ENCODE measurements at places on chromosomes 16 and 17. TPM values are rescaled to one million over a fixed set of nuclear protein-coding genes. Genes with fewer than 3 reads are reported as not detected.
A peak's percentile ranks its signal among the peaks of the same experiment; 100 is the strongest.

Gene SPATA32
- 0.21 TPM for total RNA-seq

Gene TPSAB1
- not detected for total RNA-seq

Gene KRT33A
- not detected for total RNA-seq

Gene NECAB2
- not detected for total RNA-seq

Gene GUCY2D
- not detected for total RNA-seq

Gene CACNB1
- 22.0 TPM for total RNA-seq

DNA sequence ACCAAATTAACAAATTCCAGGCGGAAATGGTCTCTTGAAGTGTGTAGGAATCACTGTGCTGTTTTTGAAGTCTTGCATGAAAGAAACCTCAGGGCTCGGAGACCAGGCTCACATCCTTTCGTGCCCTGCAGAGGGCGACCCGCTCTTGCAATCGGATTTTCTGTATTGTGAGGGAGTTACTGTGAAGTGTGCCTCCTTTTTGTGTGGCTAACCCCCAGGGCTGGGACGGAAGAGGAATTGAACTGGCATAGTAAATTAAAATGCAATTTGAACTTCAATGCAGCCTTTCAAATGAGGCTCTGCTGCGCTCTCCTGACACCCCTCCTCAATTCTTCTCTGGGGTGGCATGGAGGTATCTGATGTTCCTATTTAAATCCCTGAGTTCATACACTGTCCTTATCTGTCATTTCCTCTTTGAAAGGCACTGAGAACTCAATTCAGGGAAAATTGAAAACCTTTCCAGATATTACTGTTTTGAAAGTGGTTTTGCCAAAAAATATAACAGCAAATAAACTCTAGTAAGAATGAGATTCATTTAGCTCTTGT is 51.5 kb upstream of the MGAT5B start:
- H3K27ac ChIP-seq: no peak overlapping the region
- DNase-seq: peak; percentile 22
- peaks cover 7% of the 10 kb centered on the region for H3K4me1 ChIP-seq
- H3K36me3 ChIP-seq: no peaks in the 10 kb centered on the region

- peaks cover 55% of the 10 kb centered on the region for H3K4me1 ChIP-seq
- no peak for DNase-seq
- H3K27me3 ChIP-seq: no peaks in the 10 kb centered on the region
- H3K27ac ChIP-seq: peak overlapping the region; percentile 45
- no peak overlapping the region for H3K4me3 ChIP-seq
Observed at GRCh38 chr16:27320261-27321012, 6.7 kb downstream of the IL4R start.

GRCh38 chr17:49566668-49567071 is 9.0 kb upstream of the NXPH3 start:
- no peak for DNase-seq
- H3K4me3 ChIP-seq: no peak overlapping the region
- H3K4me1 ChIP-seq: peaks cover 7% of the 10 kb centered on the region
- no peak overlapping the region for H3K27ac ChIP-seq

GRCh38 chr17:71500761-71501555 is 619.9 kb upstream of the SOX9 start:
- no peak overlapping the region for H3K4me3 ChIP-seq
- no peaks in the 10 kb centered on the region for H3K36me3 ChIP-seq
- H3K27ac ChIP-seq: no peak overlapping the region

GRCh38 chr16:50280932-50281331 is 14.6 kb downstream of the ADCY7 start:
- no peak for DNase-seq
- H3K4me1 ChIP-seq: peaks cover 95% of the 10 kb centered on the region
- H3K36me3 ChIP-seq: no peaks in the 10 kb centered on the region
- H3K27me3 ChIP-seq: no peaks in the 10 kb centered on the region
- H3K4me3 ChIP-seq: peak overlapping the region; percentile 56
- H3K27ac ChIP-seq: peak overlapping the region; percentile 59

- DNase-seq: no peak
- H3K4me3 ChIP-seq: no peak overlapping the region
- H3K27ac ChIP-seq: peak overlapping the region; percentile 89
- no peaks in the 10 kb centered on the region for H3K36me3 ChIP-seq
Observed at GRCh38 chr17:17749025-17749772, 67.9 kb downstream of the RAI1 start.

DNA sequence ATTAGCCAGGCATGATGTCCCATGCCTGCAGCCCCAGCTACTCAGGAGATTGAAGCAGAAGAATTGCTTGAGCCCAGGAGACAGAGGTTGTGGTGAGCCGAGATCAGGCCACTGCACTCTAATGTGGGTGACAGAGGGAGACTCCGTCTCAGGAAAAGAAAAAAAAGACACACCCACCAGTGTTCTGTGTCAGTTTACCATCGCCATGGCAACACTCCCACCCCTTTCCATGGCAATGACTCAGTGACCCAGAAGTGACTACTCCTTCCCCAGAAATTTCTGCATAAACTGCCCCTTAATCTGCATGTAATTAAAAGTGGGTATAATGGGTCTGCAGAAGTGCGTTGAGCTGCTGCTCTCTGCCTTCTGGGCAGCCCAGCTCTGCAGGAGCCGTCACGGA is 4.0 kb upstream of the ZC3H18 start:
- peaks cover 16% of the 10 kb centered on the region for H3K4me1 ChIP-seq
- H3K27me3 ChIP-seq: no peaks in the 10 kb centered on the region
- DNase-seq: no peak
- H3K36me3 ChIP-seq: no peaks in the 10 kb centered on the region
- no peak overlapping the region for H3K27ac ChIP-seq
- H3K4me3 ChIP-seq: no peak overlapping the region

DNA sequence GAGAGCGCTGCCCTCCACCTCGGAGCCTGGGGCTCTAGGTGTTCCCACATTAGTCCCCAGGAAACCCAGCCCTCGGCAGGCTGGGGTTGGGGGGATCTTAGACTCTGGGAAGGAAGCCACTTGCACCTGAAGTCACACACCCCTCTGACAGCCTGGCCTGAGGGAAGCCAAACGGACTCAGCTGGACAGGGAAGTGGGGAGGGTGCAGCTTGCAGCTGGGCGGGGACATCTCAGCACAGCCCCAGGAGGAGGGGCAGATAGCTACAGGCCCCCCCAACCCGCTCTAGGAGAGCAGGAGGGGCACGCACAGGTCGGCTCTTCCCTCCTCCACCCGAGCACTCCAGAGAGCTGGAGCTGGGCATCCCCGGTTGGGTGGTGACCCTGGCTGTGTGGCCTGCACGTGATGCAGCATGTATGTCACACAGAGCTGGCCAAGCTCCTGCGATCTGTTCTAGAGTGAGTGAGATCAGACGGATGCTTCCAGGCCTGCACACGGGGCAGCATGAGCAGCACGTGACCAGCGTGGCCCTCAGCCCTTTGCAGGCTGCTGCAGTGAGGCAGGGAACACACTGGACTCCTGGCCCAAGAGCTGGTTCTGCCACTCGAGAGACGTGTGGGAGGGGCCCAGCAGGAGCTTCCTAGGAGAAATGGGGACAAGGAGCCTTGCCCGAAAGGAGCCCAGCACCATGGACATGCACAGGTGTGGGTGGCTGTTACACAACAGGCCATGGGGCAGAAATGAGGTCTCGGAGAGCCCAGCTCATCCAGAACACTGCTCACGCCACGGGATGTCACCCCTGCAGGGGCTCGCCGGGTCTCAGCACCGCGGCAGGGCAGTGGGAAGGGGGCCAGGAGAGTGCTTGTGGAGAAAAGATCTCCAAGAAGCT is 15.4 kb downstream of the KIFC3 start:
- no peaks in the 10 kb centered on the region for H3K4me1 ChIP-seq
- no peaks in the 10 kb centered on the region for H3K36me3 ChIP-seq
- H3K4me3 ChIP-seq: no peak overlapping the region
- H3K27ac ChIP-seq: no peak overlapping the region

GRCh38 chr17:55769625-55770000 is 18.8 kb downstream of the PCTP start:
- H3K4me1 ChIP-seq: no peaks in the 10 kb centered on the region
- H3K27ac ChIP-seq: no peak overlapping the region
- DNase-seq: no peak
- H3K4me3 ChIP-seq: no peak overlapping the region
- no peaks in the 10 kb centered on the region for H3K27me3 ChIP-seq

DNA sequence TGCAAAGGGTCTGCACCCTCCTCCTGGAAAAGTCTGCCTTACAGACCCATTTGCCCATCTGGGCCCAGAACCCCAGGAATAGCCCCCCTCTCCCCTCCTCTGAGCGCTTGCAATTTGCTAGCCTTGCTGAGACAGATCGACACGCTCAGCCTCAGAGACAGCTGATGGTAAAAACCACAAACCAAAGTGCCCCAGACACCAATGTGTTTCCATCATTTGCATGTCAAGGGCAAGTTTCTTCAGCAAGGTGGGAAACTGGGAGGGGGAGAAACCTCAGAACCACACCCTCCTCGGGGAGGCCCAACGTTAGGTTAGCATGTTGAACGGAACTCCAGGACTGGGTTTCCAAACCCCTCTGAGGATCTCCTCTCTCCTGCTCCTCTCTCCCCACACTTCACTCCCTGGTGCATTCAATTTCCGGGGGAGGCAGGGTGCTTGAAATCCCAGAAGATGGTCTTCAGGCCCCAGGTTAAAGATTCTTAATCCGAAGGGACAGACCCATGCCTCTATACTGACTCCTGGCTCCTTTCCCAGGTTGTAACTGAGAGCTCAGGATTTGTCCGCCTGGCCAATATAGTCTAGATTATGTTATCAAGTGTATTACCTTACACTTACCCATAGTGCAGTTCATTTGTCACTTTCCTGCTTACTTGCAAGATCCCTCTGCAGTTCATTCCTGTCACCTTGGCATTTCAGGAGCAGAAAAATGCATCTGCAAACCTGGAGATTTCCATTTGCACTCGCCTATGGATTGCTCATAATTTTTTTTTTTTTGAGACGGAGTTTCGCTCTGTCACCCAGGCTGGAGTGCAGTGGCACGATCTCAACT is 1.3 kb upstream of the CUEDC1 start:
- no peaks in the 10 kb centered on the region for H3K27me3 ChIP-seq
- H3K4me1 ChIP-seq: peaks cover 14% of the 10 kb centered on the region
- peak; percentile 38 for DNase-seq
- H3K4me3 ChIP-seq: peak overlapping the region; percentile 54
- H3K27ac ChIP-seq: no peak overlapping the region

DNA sequence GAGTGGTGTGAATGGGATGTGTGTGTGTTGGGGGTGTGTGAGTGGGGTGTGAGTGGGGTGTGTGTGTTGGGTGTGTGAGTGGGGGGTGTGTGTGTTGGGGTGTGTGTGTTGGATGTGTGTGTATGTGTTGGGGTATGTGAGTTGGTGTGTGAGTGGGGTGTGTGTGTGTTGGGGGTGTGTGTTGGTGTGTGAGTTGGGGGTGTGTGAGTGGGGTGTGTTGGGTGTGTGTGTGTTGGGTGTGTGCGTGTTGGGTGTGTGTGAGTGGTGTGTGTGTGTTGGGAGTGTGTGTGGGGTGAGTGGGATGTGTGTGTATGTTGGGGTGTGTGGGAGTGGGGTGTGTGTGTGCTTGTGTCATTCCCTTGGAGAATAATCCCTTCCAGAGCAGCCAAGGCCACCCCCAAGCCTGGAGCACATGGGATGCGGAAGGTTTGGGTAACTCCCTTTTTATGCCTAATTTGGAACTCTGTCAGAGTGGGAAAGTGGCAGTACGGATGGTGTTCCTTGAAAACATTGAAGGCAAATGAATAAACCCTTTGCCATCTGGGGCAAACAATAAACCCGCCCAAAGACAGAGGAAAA is 14.3 kb downstream of the RNF213 start:
- H3K36me3 ChIP-seq: peaks cover 21% of the 10 kb centered on the region
- H3K27ac ChIP-seq: no peak overlapping the region
- peaks cover 22% of the 10 kb centered on the region for H3K4me1 ChIP-seq
- H3K27me3 ChIP-seq: no peaks in the 10 kb centered on the region

GRCh38 chr17:81230043-81230820 is 7.5 kb upstream of the CEP131 start:
- H3K4me1 ChIP-seq: no peaks in the 10 kb centered on the region
- DNase-seq: no peak
- H3K27ac ChIP-seq: no peak overlapping the region
- no peaks in the 10 kb centered on the region for H3K27me3 ChIP-seq
- H3K4me3 ChIP-seq: no peak overlapping the region

DNA sequence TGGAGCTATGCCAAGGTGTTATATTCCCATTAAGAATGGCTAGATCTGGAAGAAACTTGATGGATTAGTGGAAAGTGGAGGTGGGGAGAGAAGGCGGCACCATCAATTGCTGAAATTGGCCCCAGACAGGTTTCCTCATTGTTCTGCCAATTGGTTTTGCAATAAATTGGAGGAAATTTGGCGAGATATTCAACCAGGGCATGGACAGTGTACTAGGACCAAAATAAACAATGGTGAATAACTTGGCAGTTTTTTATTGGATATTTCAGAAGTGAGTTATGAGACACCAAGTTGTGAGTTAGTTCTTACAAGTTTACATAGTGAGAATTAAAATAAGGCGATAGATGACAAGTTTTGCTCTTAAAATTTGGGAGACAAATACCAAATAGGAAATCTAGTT is 41.1 kb upstream of the SOX9 start:
- H3K27ac ChIP-seq: no peak overlapping the region
- no peaks in the 10 kb centered on the region for H3K27me3 ChIP-seq
- H3K36me3 ChIP-seq: no peaks in the 10 kb centered on the region
- DNase-seq: no peak
- no peak overlapping the region for H3K4me3 ChIP-seq

DNA sequence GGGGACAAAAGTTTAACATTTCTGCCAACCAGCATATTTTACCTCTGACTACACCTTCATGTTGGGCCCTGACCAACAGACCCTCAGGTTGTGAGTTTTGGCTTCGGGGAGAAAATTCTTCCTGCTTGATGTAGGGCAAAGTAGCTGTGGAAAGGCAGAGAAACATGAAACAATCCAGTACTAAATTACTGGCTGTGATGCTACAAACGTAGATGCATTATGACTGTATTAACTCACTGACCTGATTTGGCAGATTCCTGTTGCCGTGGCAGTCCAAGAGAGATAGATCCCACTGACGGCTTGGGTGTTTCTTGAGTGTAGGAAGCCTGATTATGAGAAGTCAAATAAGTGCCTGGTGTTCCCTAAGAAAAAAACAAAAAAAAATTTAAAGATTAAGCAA is 80.7 kb downstream of the TTC19 start:
- H3K27ac ChIP-seq: no peak overlapping the region
- H3K27me3 ChIP-seq: no peaks in the 10 kb centered on the region
- DNase-seq: no peak
- H3K4me1 ChIP-seq: no peaks in the 10 kb centered on the region
- peaks cover 5% of the 10 kb centered on the region for H3K36me3 ChIP-seq

- no peak overlapping the region for H3K4me3 ChIP-seq
- no peaks in the 10 kb centered on the region for H3K36me3 ChIP-seq
- no peaks in the 10 kb centered on the region for H3K27me3 ChIP-seq
- DNase-seq: no peak
- no peaks in the 10 kb centered on the region for H3K4me1 ChIP-seq
- H3K27ac ChIP-seq: no peak overlapping the region
Observed at GRCh38 chr17:13933441-13934276, 135.6 kb upstream of the COX10 start.
